Sigmoid colon (tissue), 7 donors: ENCODE measurements at places on chromosomes 1 and 21. TPM values are rescaled to one million over a fixed set of nuclear protein-coding genes. Genes with fewer than 3 reads are reported as not detected.

The CASP9 gene
- 17.8 TPM for polyA plus RNA-seq

The CEP104 gene
- polyA plus RNA-seq = 12.9 TPM

- H3K4me3 ChIP-seq = no peak overlapping the region
- H3K27ac ChIP-seq = no peak overlapping the region
Measured at GRCh38 chr1:58155418-58156123, 391.0 kb downstream of the OMA1 start.

DNA sequence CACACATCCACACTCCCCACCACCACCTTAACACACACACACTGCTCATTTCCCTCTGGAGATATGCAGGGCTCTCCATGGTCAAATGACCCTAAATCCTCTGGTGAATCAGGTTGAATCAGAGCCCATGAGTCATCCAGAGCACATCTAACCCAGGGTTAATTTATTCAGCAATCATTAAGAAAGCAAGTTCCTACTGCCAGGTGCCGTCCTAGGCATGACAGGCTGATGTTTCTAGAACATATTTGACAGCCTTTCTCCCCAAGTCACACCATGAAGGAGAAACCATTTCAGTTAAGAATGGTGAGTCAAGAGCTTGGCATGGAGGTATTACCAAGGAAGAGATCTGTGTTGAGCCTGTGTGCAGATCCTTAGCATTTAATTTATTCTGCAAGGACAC, 194.3 kb upstream of the CAMK1G start:
- no peaks in the 10 kb centered on the region for H3K27me3 ChIP-seq
- no peak overlapping the region for H3K4me3 ChIP-seq
- no peak for DNase-seq
- H3K36me3 ChIP-seq = no peaks in the 10 kb centered on the region
- H3K27ac ChIP-seq = no peak overlapping the region
- no peaks in the 10 kb centered on the region for H3K4me1 ChIP-seq

GRCh38 chr1:95716550-95716949, 482.5 kb downstream of the RWDD3 start:
- no peak overlapping the region for H3K27ac ChIP-seq
- H3K4me3 ChIP-seq = no peak overlapping the region
- no peak for DNase-seq

DNA sequence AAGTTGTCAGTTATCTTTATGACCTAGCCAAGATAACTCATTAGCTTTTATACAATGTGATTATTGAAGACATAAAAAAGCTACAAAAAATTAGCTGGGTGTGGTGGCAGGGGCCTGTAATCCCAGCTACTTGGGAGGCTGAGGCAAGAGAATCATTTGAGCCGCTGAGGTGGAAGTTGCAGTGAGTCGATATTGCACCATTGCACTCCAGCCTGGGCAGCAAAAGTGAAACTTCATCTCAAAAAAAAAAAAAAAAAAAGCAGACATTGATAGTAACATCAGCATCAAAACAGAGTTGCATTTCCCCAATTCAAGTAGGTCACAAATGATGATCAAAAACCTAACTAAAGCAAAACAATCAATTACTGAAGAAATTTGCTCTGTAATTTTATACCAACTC, 191.4 kb downstream of the PTGER3 start:
- no peak for DNase-seq
- H3K4me3 ChIP-seq = no peak overlapping the region
- no peak overlapping the region for H3K27ac ChIP-seq
- no peaks in the 10 kb centered on the region for H3K27me3 ChIP-seq
- H3K36me3 ChIP-seq = no peaks in the 10 kb centered on the region

GRCh38 chr1:228405979-228406228, 731 bp downstream of the TRIM11 start:
- peaks cover 44% of the 10 kb centered on the region for H3K4me1 ChIP-seq
- DNase-seq = no peak
- H3K36me3 ChIP-seq = no peaks in the 10 kb centered on the region
- peak overlapping the region; percentile 99 for H3K4me3 ChIP-seq
- no peaks in the 10 kb centered on the region for H3K27me3 ChIP-seq

DNA sequence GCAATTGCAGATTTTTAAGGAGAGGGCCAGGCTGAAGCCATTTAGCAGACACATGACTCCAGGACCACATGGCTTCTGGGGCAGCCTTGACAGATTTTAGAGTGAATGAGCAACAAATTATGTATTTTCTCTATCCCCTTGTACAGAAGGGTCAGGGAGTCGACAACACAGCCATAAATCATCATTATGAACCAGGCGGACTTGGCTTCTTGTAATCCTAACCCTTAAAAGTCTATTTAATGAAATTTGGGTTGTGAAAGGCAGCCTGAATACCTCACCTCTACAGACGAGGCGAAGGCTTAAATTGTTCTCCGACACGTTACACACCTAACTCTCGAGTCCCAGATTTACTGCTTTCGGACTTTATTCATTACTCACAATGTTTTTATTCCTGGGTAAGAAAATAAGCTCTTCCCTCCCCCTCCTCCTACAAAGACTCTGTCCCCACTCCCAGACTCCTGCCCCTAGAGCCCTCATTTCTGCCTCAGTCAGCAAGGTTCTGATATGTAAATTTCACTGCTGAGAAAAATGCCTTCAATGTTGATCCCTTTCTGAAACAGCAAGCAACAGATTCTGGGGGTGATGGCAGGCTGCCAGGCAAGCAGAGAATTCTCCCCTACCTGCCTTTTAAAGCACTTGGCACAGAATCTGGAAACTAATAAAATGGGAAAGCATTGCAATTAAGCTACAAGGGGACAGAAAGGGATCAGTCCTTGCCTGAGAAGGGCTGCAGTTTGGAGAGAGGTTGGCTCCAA, 51.6 kb downstream of the PLPP3 start:
- no peak for DNase-seq
- no peaks in the 10 kb centered on the region for H3K27me3 ChIP-seq
